Activated naive CD8-positive, alpha-beta T cell treated with anti-CD3 and anti-CD28 coated beads, Interleukin-2, amount 50 U/mL, for 16 hours (primary cell): ENCODE measurements at places on chromosomes 12 and 14.

GRCh38 chr12:81758421-81759189, 545 bp downstream of the PPFIA2 start:
- no peak for DNase-seq

DNA sequence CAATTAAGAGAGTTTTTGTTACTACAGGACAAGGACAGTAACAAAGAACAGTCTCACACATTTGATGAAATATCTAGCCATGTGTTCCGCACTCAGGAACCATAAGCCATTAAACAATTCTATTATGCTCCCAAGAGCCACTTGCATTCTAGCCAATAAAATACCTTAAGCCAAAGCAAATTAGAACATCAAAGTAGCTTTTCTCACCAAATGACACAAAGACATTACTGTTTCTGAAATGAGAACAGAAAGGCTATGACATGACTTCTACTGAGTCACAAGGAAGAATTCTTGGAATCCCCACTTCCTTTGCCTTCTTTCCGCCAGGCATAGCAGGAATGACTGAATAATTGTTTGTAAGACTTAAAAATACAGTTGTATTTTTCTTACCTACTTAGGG, 445.8 kb downstream of the ATP23 start:
- DNase-seq: no peak

- no peak for DNase-seq
Observed at GRCh38 chr12:128388461-128389000, 121.6 kb downstream of the TMEM132C start.

DNA sequence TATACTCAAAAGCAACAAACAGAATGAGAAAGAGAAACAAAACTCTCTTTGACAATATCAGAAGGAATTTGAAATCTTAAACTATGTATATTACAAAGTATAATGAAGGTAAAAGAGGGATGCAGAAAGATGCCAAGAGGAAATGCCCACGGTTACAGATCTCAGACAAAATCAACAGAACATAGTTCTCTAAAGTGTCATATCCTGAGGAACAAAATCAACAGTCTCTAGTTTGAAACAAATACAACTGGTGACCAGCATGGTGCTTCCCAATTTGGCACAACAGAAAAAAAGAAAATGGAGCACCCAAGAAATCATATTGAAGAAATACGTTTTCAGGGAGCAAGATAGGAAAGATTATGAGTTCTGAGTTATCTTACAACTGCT, 116.5 kb downstream of the METTL25 start:
- DNase-seq: no peak

DNA sequence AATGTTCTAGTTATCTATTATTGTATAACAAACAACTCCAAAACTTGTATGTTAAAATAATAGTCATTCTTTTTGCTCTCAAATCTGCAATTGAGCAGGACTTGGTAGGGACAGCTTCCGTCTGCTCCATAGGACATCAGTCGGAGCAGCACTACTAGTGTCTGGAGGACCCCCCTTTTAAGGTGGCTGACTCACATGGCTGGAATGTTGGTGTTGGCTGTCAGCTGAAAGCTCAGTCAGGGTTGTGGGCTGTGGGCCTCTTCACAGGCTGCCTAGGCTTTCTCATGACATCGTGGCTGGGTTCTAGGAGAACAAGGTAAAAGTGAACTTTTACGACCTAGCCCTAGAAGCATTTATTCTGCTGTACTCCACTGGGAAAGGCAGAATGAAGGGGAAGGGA, 160.6 kb downstream of the ANO4 start:
- no peak for DNase-seq

DNA sequence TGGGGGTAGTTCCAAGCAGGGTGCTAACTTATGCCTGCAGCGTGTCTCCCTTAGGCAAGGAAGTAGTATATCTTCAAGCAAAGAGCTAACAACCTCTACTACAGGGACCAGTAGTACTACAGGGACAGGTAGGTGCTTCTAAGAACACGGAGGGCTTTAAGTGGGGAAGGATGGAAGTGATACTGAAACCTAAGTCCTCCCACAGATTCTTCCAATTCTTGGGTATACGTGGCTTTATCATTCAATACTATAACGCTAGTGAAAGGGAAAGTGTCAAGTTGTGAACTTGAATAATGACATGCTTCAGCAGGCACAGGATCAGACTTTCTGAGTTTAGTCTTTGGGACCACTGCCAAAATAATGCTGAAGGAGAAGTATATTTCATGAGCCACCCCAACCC, 241.7 kb downstream of the CEP128 start:
- no peak for DNase-seq

GRCh38 chr14:96464136-96464535, 38.0 kb upstream of the PAPOLA start:
- no peak for DNase-seq
